A549 treated with dexamethasone at 1 μM for 4 hours (cell line): ENCODE measurements at places on chromosomes 2 and 18. TPM values are rescaled to one million over a fixed set of nuclear protein-coding genes. Genes with fewer than 3 reads are reported as not detected.

The SERPINB4 gene
- total RNA-seq = 0.05 to 0.18 TPM (median 0.14 TPM) in 5 replicates

The TUBA3D gene
- 6.8 to 8.7 TPM (median 7.2 TPM) in 5 replicates for total RNA-seq

The UGT1A8 gene
- 0.06 to 0.07 TPM (median 0.06 TPM) in 3 of 5 replicates, not detected in the others for total RNA-seq

The LYPD6B gene
- 0.07 TPM in 1 of 5 replicates, not detected in the others for total RNA-seq
